ENCODE measurements at places on chromosomes 3 and 15.

DNA sequence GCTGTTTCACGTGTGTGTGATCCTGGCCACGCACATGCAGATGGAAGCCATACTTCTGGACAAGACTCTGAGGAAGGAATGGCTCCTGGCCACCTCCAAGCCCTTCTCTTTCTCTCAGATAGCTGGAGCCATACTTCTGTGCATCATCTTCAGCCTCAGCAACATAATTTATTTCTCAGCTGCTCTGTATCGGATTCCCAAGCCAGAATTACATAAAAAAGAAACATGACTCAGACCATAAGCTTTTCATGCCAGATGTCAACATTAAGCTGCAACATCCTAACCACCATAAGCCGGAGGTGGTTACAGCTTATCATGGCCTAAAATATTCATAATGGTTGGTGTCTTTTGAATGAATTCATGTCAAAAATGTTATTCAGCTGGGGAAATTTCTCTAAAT, 10.6 kb upstream of the KIF23 start:
- DNase-seq, result peak; percentile 94

DNA sequence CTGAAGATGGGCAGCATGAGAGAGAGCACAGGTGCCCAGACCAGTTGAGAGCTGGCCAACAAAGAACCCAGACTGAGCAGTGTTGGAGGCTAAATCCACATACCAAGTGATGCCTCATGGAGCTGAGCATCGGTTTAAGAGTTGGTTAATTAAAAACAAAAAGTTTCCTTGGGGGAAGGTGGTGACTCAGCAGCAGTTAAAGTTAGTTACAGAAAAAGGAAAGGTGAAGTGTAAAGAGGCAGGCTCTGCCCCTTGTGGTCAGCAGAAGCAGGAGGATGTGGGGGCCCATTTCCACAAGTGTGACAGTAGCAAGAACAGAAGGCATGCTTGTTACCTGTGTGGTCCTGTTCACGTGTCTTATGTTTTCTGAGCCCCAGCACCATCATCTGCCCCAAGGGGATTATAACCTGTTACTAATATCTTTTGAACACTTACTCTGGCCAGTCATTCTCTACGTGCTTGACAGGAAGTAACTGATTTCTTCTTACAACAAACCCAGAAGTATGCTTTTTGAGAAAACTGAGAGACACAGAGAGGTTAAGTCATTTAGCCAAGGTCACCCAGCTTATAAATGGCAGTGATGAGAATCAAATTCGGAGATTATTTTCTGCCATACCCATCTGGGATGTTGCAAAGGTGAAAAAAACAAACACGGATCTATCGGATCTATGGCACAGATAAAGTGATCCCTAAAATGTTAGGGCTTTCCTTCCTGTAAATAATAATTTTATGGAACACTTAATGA, 91.0 kb downstream of the EPHB1 start:
- DNase-seq, result peak; percentile 36

GRCh38 chr3:145882436-145882835, 278.5 kb downstream of the PLOD2 start:
- DNase-seq, result no peak

DNA sequence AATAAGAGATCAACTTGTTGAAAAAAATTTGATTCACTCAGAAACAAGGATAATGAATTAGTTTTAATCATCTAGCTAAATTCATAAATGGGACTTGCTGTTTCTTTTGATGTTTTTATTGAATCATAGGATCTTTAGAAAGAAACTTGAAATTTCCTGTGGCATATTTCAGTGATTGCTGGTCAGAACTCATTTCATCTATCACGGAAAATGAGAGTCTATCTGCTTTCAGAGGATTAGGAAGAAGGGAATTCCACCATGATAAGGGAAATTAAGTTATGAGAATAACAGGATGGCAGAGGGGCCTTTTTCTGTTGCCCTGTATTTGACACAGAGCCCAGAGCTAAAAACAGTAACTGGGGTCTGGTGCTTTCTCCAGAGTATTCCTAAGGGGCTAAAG, 44.9 kb upstream of the CCNL1 start:
- DNase-seq, result no peak

DNA sequence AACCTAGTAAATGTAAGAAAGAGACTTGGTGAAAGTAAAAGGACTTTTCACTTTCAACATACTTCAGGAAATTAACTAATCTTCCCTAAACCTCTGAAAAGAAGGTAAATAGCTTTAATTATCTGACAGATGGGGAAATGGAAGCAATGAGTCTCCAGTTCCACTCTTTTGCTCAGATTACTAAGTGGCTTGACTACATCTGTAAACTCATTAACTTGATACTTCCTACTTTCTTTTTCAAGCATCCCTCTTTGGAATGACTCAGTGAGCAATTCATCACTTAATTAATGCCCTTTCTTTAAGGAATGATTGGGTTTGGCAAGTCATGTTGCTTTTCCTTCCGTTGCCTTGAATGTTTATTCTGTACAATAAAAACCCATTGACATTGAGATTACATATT, 234.2 kb downstream of the GRM7 start:
- no peak for DNase-seq

GRCh38 chr3:194816748-194817591, 131.3 kb downstream of the FAM43A start:
- no peak for DNase-seq

DNA sequence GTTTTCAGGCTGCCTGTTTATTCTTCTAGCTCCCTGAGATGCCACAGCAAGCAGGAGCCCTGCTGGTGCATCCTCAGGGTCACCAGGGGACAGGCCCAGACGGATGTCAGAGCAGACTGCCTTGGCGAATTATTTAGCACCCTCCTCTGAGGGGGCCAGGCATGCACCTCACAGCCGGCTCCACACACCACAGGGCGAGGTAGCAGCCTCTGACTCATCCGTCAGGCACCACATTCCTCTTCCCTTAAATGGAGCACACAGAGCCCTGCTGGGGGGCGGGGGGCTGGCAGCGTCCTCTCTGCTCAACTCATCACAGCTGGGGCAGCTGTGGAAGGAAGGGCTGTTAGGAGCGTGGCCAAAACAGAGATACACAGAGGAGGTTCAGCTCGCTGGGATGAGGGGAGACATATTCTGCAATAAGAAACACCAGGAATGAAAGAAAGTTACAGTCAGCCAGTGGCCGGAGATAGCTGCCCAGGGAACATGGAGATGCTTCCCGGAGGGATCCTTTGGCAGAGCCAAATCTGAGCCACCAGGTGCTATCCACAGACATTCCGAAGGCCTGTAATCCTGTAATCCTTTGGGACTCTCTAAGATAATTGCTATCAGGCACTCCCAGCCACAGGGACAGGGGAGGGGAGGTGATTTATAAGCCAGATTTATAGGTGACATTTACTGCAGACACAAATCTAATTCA, 13.9 kb upstream of the PRICKLE2 start:
- DNase-seq, result peak; percentile 99

- DNase-seq, result no peak
Measured at GRCh38 chr3:32436816-32437189, 45.1 kb downstream of the CMTM7 start.

DNA sequence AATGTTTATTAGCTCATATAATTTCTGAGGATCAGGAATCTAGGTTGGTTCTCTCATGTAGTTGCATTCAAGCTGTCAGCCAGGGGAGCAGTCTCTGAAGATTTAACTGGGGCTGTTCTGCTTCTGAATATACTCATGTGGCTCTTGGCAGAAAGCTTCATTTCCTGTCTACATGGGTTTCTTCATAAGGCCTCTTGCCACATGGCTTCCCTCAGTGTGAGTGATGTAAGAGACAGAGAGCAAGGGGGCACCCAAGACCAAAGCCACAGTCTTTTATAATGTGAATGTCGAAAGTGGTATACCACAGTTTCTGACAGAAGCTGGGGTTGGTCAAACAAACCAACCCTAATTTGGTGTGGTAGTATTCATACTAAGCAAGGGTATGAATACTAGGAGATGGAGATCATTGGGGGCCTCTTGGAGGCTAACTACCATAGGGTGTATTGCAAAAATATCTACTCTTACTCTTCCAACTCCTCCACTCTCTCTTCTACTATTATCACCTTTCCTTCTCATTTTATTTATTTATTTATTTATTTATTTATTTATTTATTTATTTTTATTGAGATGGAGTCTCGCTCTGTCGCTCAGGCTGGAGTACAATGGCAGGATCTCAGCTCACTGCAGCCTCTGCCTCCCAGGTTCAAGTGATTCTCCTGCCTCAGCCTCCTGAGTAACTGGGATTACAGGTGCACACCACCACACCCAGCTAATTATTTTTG, 123.8 kb downstream of the B3GALNT1 start:
- peak; percentile 7 for DNase-seq

DNA sequence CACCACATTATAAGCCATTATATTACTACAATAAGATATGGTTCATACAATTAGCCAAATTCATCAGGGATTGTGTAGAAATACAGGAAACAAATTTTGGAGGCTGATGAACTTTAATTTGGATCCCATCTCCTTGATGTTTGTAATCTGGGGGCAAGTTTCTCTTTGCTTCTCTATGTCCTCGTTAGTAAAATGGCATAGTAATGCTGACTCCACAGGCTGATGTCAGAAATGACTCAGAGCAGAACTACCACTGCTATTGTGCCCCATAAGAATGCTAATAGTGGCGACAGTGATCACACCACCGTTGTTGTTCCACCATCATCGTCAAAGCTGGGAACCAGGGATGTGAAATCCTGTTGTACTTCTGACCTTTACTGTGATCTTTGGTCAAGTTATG, 722.3 kb upstream of the LMCD1 start:
- DNase-seq, result no peak

GRCh38 chr3:66477856-66478255, 23.0 kb downstream of the LRIG1 start:
- DNase-seq, result no peak

GRCh38 chr15:38186507-38186906, 66.1 kb upstream of the SPRED1 start:
- no peak for DNase-seq

DNA sequence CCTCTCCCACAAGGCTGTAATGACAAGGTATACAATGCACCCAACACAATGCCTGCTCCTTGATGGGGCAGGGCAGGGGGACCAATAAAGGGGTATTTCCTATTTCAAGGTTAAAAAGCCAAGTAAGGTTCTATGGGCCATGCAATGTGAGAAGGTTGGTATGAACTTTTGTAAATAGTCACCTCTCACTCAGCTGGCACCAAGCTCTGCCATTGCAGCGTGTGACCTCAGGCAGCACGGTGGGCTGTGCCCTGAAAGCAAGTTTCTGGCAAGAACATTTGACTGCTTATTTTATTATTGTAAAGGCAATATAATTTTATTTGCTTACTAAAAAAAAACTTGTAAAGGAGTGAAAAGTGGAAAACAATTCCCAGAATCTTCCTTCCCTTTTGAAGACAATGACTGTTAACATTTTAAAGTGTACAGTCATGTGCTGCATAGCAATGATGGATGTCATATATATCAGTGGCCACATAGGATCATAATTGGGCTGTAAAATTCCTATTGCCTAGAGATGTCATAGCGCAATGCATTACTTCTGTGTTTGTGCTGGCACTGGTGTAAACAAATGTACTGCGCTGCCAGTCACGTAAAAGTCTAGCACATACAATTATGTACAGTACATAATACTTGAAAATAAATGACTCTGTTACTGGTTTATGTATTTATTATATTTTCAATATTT, 167.3 kb upstream of the RORA start:
- peak; percentile 16 for DNase-seq

DNA sequence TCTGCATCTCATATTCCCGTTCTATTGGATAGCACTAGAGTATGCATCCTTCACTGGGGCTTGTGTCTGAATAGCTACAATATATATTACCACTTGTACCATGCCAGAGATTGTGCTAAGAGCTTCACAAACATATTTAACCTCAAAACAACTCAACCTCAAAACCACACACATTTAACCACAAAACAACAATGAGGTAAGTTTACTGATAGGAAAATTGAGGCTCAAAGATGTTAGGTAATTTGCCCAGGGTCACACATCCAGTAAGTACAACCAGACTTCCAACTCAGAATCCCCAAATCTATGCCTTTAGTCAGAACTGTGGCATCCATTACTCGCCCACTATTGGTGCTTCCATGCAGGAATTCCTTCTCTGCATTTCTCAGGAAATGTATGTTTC, 220.0 kb downstream of the FAM43A start:
- no peak for DNase-seq

Data from EH (cell line).